ENCODE measurements at places on chromosomes 12 and 14. TPM values are rescaled to one million over a fixed set of nuclear protein-coding genes. Genes with fewer than 3 reads are reported as not detected.

Gene FAM181A
- not detected for total RNA-seq

Gene KCNH5
- 1.9 TPM for total RNA-seq

Gene TSPAN8
- not detected for total RNA-seq

Gene MGP
- not detected for total RNA-seq

Gene CLEC1B
- not detected for total RNA-seq

Gene FOXG1
- total RNA-seq = 1.5 TPM

Gene KRT76
- total RNA-seq = not detected

Gene LRRC74A
- total RNA-seq = not detected

Gene KITLG
- total RNA-seq = 1.2 TPM

Gene IL26
- total RNA-seq = not detected

Gene SIX6
- 1.4 TPM for total RNA-seq

Gene KIF21A
- 42.1 TPM for total RNA-seq

Gene PLBD1
- 5.4 TPM for total RNA-seq

Gene BBOF1
- total RNA-seq = 2.0 TPM

Gene ST8SIA1
- 1.8 TPM for total RNA-seq

Gene NANOG
- total RNA-seq = not detected

Gene FRMD6
- 20.6 TPM for total RNA-seq

Gene DUSP6
- 23.6 TPM for total RNA-seq

Gene RHOJ
- total RNA-seq = not detected

Gene ARF6
- total RNA-seq = 41.6 TPM

Gene LMNTD1
- not detected for total RNA-seq

Gene SERPINA12
- total RNA-seq = not detected

Gene STXBP6
- total RNA-seq = 5.9 TPM

Gene SMCO2
- not detected for total RNA-seq

Gene PROX2
- not detected for total RNA-seq

Gene B4GALNT1
- 0.28 TPM for total RNA-seq

Gene CCDC59
- total RNA-seq = 75.2 TPM

Gene SLC38A4
- total RNA-seq = 2.5 TPM

Gene KRT2
- not detected for total RNA-seq

Gene PTGER2
- total RNA-seq = not detected

Gene TEX52
- total RNA-seq = not detected

Gene KRT6C
- not detected for total RNA-seq

Gene KLRC1
- not detected for total RNA-seq

Gene APOLD1
- total RNA-seq = 7.4 TPM

Gene THTPA
- 17.0 TPM for total RNA-seq

Gene DDX47
- 107 TPM for total RNA-seq

Gene GARIN6
- total RNA-seq = not detected

Gene GNS
- 36.0 TPM for total RNA-seq

Gene IFNG-AS1
- not detected for total RNA-seq

Gene PPFIA2
- 1.4 TPM for total RNA-seq

Gene INHBC
- total RNA-seq = 0.06 TPM

Gene GDF3
- not detected for total RNA-seq

Gene CRIP1
- not detected for total RNA-seq

Gene GALNT16
- 7.0 TPM for total RNA-seq

Gene ABCC9
- total RNA-seq = not detected

Gene CATSPERB
- not detected for total RNA-seq

Gene KIF26A
- 40.2 TPM for total RNA-seq

Gene C12orf60
- 5.4 TPM for total RNA-seq

Gene PDE3A
- total RNA-seq = 0.47 TPM

Gene ADCY6
- 22.4 TPM for total RNA-seq

Gene PKP2
- 11.1 TPM for total RNA-seq

Gene ASCL1
- not detected for total RNA-seq

Gene DCN
- not detected for total RNA-seq

Gene IL23A
- total RNA-seq = 0.31 TPM

Gene GLIPR1
- 0.04 TPM for total RNA-seq

Gene NGB
- not detected for total RNA-seq

Gene FAM222A
- total RNA-seq = 10.6 TPM

Gene DACT1
- total RNA-seq = 3.4 TPM

All from neural progenitor cell (in vitro differentiated cells).